ENCODE measurements at places on chromosomes 12 and 14. TPM values are rescaled to one million over a fixed set of nuclear protein-coding genes. Genes with fewer than 3 reads are reported as not detected.

MDGA2 gene
- not detected for total RNA-seq

KRT79 gene
- not detected for total RNA-seq

CCDC177 gene
- not detected for total RNA-seq

NID2 gene
- total RNA-seq = 0.33 TPM

DNA sequence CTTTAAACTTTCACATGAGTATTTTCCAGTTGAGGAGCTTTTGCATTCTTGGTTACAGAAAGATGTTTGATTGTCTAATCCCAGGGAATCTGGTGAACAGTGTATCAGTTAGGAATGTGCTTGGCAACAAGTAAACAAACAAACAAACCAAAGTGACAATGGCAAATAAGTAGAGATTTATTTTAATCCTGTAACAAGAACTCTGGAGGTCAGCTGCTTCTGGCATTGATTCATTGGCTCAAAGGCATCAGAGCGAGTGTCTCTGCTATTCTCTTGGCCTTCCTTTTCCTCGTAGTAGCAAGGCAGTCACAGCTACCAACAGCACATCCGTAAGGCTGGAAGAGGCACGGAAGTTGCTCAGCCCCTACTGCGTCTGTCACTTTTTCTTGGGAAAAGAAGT, 37.2 kb downstream of the CRADD start:
- H3K4me1 ChIP-seq = no peaks in the 10 kb centered on the region
- peaks cover 7% of the 10 kb centered on the region for H3K36me3 ChIP-seq
- no peak for DNase-seq
- H3K27me3 ChIP-seq = no peaks in the 10 kb centered on the region
- no peak overlapping the region for H3K27ac ChIP-seq

Data from activated CD4-positive, alpha-beta T cell treated with anti-CD3 and anti-CD28 coated beads, Interleukin-2, amount 10 ng/mL, durations not matched to agents 7 days and 5 days (primary cell).